A673 (cell line): ENCODE measurements at places on chromosomes 6 and 20. TPM values are rescaled to one million over a fixed set of nuclear protein-coding genes. Genes with fewer than 3 reads are reported as not detected.

DNA sequence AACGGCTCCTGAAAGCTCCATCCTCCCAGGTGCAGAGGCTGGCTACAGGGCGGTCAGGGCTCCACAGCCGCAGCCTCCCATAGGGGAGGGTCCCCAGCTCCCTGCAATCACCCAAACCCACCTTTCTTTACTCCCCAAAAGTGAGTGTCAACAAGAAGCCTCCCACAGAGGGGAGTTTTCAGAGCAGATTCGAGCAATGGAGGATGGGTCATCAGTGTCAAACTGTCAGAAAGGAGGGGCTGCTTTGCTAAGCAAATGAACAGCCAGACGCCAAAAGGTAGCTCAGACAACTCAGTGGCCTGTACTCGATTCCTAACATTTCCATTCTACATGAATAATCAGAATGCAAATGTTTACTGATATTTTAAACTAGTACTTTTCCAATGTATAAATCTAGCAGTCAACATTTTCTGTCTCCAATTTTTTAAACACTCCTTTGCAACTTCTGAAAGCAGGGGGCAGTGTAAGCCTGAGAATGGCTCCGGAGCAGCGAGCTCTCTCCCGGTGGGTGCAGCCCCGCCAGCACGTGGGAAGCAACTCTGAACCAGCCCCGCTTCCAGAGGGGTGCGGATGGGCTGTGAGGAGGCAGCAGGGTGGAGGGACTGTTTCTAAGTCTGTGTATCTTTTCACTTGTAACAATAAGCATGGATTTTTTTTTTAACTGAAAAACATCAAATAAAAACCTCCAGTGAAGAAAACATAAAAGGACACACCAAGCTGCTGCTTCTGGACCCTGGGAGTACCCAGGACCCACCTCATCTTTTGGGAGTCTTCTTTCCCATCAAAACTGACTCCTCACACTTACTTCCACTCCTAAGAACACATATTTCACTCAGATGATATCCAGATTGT lies 54.9 kb downstream of the TAF4 start:
- H3K27ac ChIP-seq = no peak overlapping the region
- H3K36me3 ChIP-seq = peaks cover 37% of the 10 kb centered on the region
- H3K4me1 ChIP-seq = peaks cover 4% of the 10 kb centered on the region
- H3K27me3 ChIP-seq = no peaks in the 10 kb centered on the region
- no peak overlapping the region for H3K4me3 ChIP-seq

GRCh38 chr6:139961190-139961589 lies 586.7 kb upstream of the CITED2 start:
- no peak overlapping the region for H3K4me3 ChIP-seq
- no peaks in the 10 kb centered on the region for H3K27me3 ChIP-seq
- H3K36me3 ChIP-seq = no peaks in the 10 kb centered on the region
- DNase-seq = no peak
- H3K4me1 ChIP-seq = peaks cover 29% of the 10 kb centered on the region

GRCh38 chr20:18165553-18165952 lies 27.9 kb downstream of the KAT14 start:
- no peak overlapping the region for H3K4me3 ChIP-seq
- DNase-seq = no peak

DNA sequence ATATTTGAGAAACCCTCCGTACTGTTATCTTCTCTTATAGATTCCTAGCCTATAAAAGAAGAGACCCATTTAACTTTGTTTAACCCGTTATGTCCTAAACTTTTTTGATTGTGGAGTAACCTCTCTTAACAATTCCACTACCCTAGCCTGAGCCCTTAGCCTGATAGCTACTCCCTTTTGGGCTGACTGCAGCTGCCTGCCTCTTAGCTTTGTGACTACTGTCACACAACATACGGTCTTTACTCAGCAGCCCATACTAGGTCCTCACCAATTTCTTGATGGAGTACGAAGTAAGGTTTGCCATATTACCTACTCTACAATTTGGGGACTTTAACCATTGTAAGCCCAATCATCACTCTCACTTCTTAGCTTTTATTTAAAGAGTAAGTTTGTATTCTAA lies 72.7 kb downstream of the QRSL1 start:
- H3K4me3 ChIP-seq = no peak overlapping the region
- H3K27ac ChIP-seq = no peak overlapping the region
- H3K27me3 ChIP-seq = no peaks in the 10 kb centered on the region
- H3K36me3 ChIP-seq = no peaks in the 10 kb centered on the region

Gene CD83
- total RNA-seq = 14.4 and 15.0 TPM in 2 replicates

DNA sequence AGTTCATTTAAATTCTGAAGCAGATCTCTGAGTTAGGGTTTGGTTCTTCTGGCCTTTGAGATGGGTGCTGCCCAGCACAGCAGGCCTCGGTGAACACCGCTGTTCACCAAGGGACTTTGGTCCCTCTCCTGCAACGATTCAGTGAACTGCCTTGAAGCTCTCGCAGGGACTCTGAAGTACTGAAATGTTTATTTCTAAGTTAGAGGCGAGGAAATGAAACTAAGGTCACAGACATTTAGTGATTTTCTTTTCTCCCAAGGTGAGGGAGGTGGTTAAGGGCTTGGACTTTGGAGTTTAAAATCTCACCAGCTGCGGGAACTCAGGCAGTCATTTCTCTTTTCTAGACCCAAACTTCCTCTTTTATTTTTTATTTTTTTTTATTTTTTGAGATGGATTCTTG lies 26.2 kb downstream of the E2F3 start:
- no peaks in the 10 kb centered on the region for H3K27me3 ChIP-seq
- no peak overlapping the region for H3K4me3 ChIP-seq
- H3K27ac ChIP-seq = no peak overlapping the region

GRCh38 chr20:58084966-58085365 lies 143.5 kb downstream of the ANKRD60 start:
- no peaks in the 10 kb centered on the region for H3K36me3 ChIP-seq
- no peak for DNase-seq
- no peaks in the 10 kb centered on the region for H3K4me1 ChIP-seq
- no peaks in the 10 kb centered on the region for H3K27me3 ChIP-seq
- H3K27ac ChIP-seq = no peak overlapping the region
- no peak overlapping the region for H3K4me3 ChIP-seq

DNA sequence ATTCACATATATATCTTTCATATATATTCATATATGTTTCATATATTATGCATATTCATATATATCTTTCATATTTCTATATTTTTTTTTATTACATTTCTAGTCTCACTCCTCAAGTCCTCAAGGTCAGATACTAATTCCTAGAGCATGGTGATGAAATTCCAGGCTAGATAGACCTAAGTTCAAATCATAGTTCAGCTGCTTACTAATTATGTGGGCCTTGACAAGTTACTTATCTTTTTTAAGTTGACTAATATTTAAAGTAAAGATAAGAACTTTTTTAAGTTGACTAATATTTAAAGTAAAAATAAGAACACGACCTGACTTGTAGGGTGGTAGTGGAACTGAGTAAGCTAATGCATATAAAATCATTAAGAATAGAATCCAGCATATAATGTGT lies 495.6 kb upstream of the MAN1A1 start:
- no peak for DNase-seq
- no peaks in the 10 kb centered on the region for H3K36me3 ChIP-seq
- H3K27ac ChIP-seq = no peak overlapping the region
- H3K4me3 ChIP-seq = no peak overlapping the region

Gene TP53TG5
- 0.69 TPM in 1 of 2 replicates, not detected in the other for total RNA-seq

Gene WFDC5
- not detected in 2 replicates for total RNA-seq

DNA sequence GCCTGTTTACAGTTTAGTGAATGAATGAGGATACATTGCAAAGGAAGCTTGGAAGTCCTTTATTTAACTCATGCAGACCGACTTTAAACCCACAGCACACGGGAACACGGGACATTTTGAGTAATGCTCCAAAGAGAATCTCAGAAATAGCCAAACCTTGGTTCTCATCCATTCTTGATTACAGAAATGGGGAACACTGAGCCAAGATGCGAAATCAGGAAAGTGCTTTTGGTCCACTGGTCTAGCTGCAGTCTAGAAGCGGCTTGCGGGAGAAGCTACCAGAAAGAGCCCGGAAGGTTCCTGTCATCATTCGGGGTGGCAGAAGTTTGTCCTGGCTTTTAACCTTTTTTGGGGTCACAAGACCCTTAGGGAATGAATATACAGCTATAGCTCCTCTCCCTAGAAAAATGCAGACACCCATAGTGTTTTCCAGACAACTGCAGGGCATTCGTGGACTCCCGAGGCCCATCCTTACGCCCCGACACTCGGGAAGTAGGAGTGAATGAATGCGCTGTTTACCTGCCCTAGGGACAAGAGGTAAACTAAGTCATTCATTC lies 475 bp upstream of the TMEM181 start:
- no peak for DNase-seq
- no peaks in the 10 kb centered on the region for H3K36me3 ChIP-seq
- H3K4me1 ChIP-seq = peaks cover 15% of the 10 kb centered on the region
- peak overlapping the region; percentile 90 for H3K27ac ChIP-seq

DNA sequence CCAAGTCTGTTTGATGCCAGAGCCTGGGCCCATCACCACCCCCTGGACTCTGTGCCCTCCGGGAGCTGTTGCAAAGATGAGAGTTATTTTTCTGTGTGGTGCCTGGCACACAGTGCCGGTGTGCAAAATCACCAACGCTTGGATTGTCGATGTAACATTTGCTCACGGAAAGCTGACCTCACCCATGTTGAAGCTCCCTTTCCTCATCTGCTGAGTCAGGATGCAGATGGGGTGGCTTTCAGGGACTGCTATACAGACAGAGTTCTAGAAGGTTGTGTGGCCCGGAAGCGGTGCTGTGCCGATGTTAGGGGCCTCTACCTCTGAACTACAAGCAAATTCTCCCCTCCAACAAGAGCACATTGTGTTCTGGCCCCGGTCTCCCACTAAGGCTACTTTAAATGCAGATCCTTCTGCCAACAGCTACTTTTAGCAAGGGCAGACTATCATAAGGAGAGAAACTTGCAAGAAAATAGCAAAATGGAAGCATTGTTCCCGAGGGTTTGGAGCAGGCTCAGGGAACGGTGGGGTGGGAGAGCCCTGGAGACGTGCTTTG lies 34.0 kb downstream of the EYA2 start:
- no peaks in the 10 kb centered on the region for H3K4me1 ChIP-seq
- no peak overlapping the region for H3K27ac ChIP-seq
- H3K36me3 ChIP-seq = no peaks in the 10 kb centered on the region
- no peak overlapping the region for H3K4me3 ChIP-seq
- H3K27me3 ChIP-seq = peaks cover 53% of the 10 kb centered on the region

- no peak overlapping the region for H3K4me3 ChIP-seq
- H3K36me3 ChIP-seq = no peaks in the 10 kb centered on the region
- H3K4me1 ChIP-seq = no peaks in the 10 kb centered on the region
- H3K27ac ChIP-seq = no peak overlapping the region
Observed at GRCh38 chr6:63458480-63459115, 113.7 kb upstream of the LOC128125822 start.

Gene CTCFL
- total RNA-seq = 0.90 and 1.6 TPM in 2 replicates
